ENCODE measurements at places on chromosomes 3 and 15.
A peak's percentile ranks its signal among the peaks of the same experiment; 100 is the strongest.

GRCh38 chr3:109702252-109702651 lies 364.9 kb upstream of the DPPA4 start:
- peak; percentile 78 for DNase-seq

- DNase-seq: no peak
Observed at GRCh38 chr3:129056451-129057173, 4.0 kb upstream of the GP9 start.

DNA sequence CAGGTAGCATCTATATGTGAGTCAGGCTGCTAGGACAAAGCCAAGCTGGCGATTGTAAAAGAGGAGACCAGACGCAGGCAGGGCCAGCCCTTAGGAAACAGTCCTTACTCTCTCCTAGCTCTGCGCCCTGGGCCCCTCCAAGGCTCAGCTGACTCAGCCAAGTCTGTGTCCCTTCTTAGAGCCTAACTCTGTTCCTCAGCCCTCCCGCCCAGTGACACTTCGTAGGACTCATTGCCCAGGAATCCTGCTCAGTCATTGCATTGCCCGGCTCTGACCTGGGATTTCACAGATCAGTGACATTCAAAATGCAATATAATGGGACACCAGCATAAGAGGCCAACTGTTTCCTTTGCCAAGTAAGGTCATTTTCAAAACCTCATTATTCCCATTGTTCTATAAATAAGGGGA lies 244.2 kb downstream of the TLE3 start:
- peak; percentile 86 for DNase-seq

GRCh38 chr3:193080821-193081365 lies 160.1 kb upstream of the PLAAT1 start:
- no peak for DNase-seq

DNA sequence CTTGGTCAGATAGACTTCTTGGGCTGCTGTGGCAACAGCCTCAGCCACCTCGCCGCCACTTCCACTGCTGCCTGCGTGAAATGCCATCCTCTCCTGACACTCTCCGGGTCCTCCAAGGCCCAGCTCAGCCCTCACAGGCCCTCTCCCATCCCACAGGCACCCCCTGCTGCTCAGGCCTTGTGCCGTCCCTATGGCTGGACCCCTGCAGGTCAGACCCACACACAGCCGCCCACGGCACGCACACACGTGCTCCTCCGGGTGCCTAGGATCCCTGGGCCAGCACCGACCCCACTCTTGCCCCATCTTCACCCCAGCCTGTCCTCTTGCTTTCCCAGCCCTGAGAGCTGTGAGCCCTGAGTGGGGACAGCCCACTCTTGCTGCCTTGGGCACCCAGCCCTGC lies 19.7 kb downstream of the CFAP100 start:
- DNase-seq: no peak

- DNase-seq: no peak
Observed at GRCh38 chr3:171184372-171184771, 157.9 kb upstream of the SLC2A2 start.

GRCh38 chr3:18075799-18076198 lies 333.4 kb upstream of the TBC1D5 start:
- no peak for DNase-seq

DNA sequence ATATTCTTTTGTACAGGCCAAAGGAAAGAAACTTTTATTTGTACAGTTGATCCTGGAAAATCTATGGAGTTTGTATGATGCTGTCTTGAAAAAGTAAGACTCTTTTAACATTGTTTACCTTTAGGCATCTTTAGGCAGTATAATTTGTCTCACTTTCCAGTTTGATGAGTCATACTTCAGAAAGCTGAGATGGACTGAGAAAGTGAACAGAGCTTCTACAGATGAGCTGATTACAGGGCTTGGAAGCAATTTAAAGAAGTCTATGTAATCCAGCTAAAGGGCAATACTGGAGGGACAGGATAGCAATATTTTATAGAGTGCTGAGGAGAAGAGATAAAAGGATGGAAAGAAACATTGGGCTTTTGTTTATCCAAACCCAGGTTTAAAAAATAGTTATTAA lies 123.5 kb upstream of the GOLGA6L4 start:
- DNase-seq: no peak

DNA sequence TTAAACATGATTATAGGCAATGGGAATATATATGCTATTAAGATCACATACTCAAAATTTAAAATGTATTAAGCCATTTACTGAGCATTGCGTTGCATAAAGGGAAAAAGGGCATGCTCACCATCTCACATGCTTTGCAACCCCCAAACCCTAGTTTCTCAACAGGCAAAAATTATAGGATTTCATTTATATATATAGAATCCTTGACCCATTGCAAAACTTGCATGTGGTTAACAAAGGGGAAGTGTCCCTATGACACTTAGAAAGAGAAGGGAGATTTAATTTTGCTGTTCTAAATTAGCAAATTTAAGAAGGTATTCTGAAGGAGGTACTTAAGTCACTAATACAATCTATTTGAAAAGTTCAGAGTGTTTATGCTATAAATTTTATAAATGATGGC lies 837.8 kb downstream of the DIPK2A start:
- no peak for DNase-seq

All from retinal pigment epithelial cell (primary cell).